ENCODE measurements at places on chromosomes 6 and 20. TPM values are rescaled to one million over a fixed set of nuclear protein-coding genes. Genes with fewer than 3 reads are reported as not detected.

GRCh38 chr6:12049165-12049564 lies 37.1 kb downstream of the HIVEP1 start:
- DNase-seq, result no peak

DNA sequence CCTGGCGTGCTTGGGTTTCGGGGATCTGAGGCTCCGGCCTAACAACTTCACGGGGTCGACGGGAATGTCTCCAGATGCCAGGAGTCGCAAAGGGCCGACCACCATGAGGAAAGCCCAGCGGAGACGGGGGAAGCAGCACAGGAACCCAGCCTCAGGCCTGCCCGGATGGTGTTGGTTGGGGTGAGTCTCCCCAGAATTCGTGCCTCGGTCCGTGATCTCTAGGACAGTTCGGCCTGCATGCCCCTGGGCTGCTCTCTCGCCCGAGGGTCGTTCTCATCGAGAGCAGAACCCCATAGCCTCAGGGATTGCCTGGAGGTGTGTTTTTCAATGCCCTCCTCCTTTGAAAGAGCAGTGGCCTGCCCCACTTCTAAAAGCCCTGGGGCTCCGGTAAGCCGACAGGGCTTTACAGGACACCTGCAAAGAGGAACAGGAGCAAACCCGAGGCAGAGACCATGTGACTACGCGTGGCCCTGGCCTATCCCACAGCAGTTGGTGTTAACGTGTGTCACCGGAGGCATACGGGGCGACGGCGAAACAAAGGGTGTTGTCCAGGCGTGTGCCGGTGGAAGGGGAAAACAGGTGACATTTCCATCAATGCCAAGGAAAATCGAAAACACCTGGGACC lies 973.1 kb upstream of the DEFB115 start:
- DNase-seq, result no peak

- DNase-seq, result no peak
Observed at GRCh38 chr20:49641683-49642656, 71.7 kb downstream of the B4GALT5 start.

DNA sequence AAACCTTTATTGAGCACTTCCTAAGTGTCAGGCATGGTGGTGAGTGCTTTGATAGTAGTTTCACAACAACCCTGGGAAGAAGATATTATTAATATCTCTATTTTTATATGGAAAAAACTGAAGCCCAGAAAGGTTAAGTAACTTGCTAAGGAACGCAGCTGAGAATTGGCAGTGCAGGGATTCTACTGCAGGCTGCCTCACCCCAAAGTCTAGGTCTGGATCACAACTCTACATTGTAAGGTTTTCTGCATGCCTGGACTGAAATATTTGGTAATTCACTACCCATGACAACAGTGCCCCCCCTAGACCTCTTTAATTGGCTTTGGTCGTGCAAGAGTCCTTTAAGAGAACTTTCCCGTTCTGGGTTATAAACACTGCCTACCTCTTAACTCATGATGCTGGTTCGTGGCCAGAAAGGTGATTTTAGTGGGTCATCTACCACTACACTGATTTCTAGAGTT lies 67.1 kb upstream of the KCNQ5 start:
- DNase-seq, result no peak

GRCh38 chr6:9428421-9429172 lies 986.3 kb downstream of the TFAP2A start:
- no peak for DNase-seq

GRCh38 chr6:50840112-50840810 lies 21.6 kb downstream of the TFAP2B start:
- DNase-seq, result no peak

DNA sequence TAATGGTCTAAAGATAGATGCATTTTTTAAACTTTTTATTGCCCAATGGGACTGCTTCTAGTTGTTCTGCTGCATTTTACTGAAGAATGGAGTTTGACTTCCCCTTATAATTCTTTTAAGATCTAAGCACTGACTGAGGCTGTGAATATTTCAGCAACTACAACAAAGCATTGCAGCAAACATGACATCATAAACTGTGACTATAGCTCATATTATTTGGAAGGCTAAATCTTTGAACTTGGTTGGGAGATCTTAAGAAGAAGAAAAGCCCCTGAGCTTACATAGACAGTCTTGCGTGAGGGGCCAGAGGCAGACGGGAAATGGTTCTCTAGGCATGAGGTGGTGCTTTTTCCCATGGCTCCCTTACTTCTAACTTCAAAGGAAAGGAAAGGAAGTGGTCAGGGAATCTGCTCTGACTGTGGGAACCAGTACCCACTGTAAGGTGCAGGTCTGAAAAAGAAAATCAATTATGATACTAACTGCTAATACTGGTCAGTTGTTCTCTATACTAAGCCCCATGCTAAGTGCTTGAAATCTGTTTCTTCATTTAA lies 14.8 kb downstream of the HEY2 start:
- DNase-seq, result no peak

GRCh38 chr6:129882510-129883023 lies 21.5 kb upstream of the TMEM244 start:
- DNase-seq, result no peak

GJA1 gene
- total RNA-seq, result 102 TPM

IMPG1 gene
- not detected for total RNA-seq
